ENCODE measurements at places on chromosomes 13 and 19.

- H3K4me3 ChIP-seq = no peak overlapping the region
- no peak for DNase-seq
- H3K4me1 ChIP-seq = no peaks in the 10 kb centered on the region
- H3K27ac ChIP-seq = no peak overlapping the region
Measured at GRCh38 chr19:1361601-1362386, 21.9 kb upstream of the NDUFS7 start.

- no peak overlapping the region for H3K4me3 ChIP-seq
- H3K27ac ChIP-seq = no peak overlapping the region
Measured at GRCh38 chr19:49923055-49924003, 5.7 kb upstream of the ATF5 start.

DNA sequence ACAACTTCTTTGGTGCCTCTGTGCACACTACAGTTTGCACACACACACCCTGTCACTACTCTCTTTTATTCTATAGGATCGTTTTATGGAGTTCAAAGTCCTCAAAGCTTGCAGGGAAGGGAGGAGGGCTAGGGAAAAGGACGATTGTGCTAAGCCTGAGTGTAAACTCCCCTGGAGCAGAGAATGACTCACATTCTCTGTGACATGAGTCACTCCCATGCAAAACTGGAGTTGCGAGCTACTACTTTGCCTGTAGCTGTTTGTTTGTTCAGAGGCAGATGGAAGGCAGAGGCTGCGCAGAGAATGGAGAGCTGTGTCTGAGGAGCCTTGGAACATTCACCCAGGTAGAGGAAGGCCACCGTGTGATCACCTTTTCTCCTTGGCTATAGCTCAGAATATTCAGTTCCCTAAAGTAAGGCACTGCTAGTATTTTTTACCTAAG, 80.5 kb upstream of the MBNL2 start:
- H3K27me3 ChIP-seq = no peaks in the 10 kb centered on the region
- peaks cover 14% of the 10 kb centered on the region for H3K4me1 ChIP-seq
- no peaks in the 10 kb centered on the region for H3K36me3 ChIP-seq
- H3K27ac ChIP-seq = no peak overlapping the region
- no peak overlapping the region for H3K4me3 ChIP-seq
- no peak for DNase-seq

DNA sequence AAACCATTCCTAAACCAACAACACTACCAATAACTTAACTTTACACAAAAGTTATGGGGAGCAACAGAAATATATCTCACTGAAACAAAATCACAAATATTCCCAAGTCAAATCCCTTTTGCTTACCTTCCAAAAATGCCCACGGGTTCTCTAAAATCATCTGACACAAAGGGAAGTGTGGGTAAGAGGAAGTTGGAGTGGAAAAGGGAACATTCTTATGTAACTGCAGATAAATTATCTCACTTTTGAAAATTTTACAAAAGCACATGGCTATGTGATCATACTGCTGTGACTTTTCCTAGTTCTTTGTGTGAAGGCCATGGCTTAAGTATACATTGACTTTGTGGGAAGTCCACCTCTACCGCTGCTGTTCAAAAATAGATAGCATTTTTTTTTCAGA, 350.5 kb downstream of the GPC6 start:
- no peak for DNase-seq
- H3K36me3 ChIP-seq = no peaks in the 10 kb centered on the region
- no peaks in the 10 kb centered on the region for H3K27me3 ChIP-seq

DNA sequence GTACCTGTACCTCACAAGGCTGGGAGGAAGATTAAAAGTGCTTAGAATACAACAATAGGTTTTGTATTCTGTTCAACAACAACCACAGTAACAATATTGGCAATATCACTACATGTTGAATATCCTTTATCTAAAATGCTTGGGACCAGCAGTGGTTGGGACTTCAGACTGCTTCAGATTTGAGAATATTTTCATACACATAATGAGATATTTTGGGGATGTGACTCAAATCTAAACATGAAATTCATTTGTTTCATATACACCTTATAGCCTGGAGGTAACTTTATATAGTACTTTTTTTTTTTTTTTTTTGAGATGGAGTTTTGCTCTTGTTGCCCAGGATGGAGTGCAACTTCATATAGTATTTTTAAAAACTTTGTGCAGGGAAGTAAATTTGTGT, 73.9 kb downstream of the USP12 start:
- no peak for DNase-seq
- H3K4me3 ChIP-seq = no peak overlapping the region
- H3K36me3 ChIP-seq = peaks cover 14% of the 10 kb centered on the region
- no peak overlapping the region for H3K27ac ChIP-seq
- H3K4me1 ChIP-seq = no peaks in the 10 kb centered on the region
- H3K27me3 ChIP-seq = no peaks in the 10 kb centered on the region

DNA sequence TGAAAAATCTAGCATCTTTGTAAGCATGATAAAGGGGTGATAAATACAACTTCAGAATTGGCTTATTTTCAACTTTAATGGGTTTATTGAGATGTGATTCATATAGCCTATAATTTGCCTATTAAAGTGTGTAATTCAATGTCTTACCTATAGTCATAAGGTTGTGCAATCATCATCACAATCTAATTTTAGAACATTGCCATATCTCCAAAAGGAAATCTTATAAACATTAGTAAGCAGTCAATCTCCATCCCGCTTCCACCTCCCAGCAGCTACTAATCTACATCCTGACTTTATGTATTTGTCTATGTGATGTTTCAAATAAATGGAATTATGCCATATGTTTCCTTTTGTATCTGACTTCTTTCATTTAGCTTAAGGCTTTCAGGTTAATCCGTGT, 145.2 kb upstream of the KLHL1 start:
- no peaks in the 10 kb centered on the region for H3K36me3 ChIP-seq
- H3K4me3 ChIP-seq = no peak overlapping the region
- DNase-seq = no peak
- no peaks in the 10 kb centered on the region for H3K27me3 ChIP-seq
- no peak overlapping the region for H3K27ac ChIP-seq
- peaks cover 13% of the 10 kb centered on the region for H3K4me1 ChIP-seq

- no peaks in the 10 kb centered on the region for H3K27me3 ChIP-seq
- H3K27ac ChIP-seq = no peak overlapping the region
- H3K4me1 ChIP-seq = no peaks in the 10 kb centered on the region
- H3K4me3 ChIP-seq = no peak overlapping the region
- no peak for DNase-seq
Measured at GRCh38 chr13:101248739-101249514, 167.4 kb downstream of the NALCN start.

- H3K27ac ChIP-seq = no peak within 1 kb of the TSS
- H3K27me3 ChIP-seq = no peaks in the 10 kb centered on the region
- no peak for DNase-seq
- no peak within 1 kb of the TSS for H3K4me3 ChIP-seq
Measured at GRCh38 chr13:76948149-76948548, at the start of gene ACOD1. Gene ACOD1, plus strand, starts transcription at chr13:76948511. Its CDS starts 48 bp downstream, at chr13:76948559.

DNA sequence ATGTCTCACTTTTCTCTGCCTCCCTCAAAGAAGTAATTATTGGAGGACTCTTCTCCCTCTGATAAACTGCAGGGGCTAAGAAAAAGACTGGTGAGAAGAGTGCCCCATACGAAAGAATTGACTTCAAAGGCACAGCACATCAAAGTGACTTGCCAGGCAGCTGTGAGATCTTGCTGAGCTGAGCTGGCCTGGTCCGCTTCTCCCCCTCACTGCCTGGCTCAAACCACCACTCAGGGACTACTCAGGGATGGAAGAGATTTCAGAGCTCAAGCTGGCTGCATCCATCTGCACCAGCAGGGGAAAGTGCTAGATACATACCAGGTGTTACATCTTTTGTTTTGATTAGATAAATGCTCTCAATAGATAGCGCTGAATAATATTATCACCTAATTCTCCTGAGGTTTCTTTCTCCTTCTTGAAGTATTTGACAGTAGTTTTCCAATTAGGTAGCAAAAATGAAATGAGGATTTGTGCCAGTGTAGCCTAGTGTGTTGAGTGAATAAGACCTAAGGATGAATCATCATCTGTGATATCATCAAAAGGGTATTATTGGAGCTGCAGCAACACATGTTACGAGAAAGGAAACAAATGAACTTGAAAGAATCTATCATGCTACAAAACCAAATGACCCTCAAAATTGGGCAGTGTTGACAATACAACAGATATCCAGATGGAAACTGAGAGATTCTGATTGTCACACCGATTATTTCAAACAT, 379.8 kb downstream of the TBC1D4 start:
- no peaks in the 10 kb centered on the region for H3K27me3 ChIP-seq
- DNase-seq = no peak
- H3K27ac ChIP-seq = no peak overlapping the region
- H3K4me1 ChIP-seq = no peaks in the 10 kb centered on the region

GRCh38 chr19:58252102-58252685, 23.5 kb downstream of the ZNF544 start:
- peaks cover 96% of the 10 kb centered on the region for H3K36me3 ChIP-seq
- no peak for DNase-seq
- H3K27me3 ChIP-seq = no peaks in the 10 kb centered on the region

DNA sequence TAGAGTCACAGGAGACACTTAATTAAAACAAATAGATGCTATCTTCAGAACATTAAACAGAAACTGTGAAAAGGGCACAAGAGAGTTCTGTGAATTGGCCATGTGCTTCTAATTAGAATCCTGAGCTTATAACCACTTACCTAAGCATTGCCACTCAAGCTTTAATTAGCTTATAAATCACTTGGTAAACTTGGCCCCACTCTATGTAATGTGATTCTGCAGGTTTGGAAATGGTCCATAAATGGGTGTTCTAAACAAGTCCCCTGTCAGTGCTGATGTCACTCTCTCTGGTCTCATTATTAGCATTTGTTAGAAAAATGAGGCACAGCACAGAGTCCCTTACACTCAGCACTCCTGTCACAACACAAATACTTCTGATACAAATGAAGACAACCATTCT, 18.0 kb downstream of the ZNF91 start:
- H3K36me3 ChIP-seq = peaks cover 94% of the 10 kb centered on the region
- H3K27me3 ChIP-seq = no peaks in the 10 kb centered on the region
- no peak overlapping the region for H3K4me3 ChIP-seq
- no peak for DNase-seq
- H3K4me1 ChIP-seq = peaks cover 10% of the 10 kb centered on the region
- H3K27ac ChIP-seq = no peak overlapping the region

DNA sequence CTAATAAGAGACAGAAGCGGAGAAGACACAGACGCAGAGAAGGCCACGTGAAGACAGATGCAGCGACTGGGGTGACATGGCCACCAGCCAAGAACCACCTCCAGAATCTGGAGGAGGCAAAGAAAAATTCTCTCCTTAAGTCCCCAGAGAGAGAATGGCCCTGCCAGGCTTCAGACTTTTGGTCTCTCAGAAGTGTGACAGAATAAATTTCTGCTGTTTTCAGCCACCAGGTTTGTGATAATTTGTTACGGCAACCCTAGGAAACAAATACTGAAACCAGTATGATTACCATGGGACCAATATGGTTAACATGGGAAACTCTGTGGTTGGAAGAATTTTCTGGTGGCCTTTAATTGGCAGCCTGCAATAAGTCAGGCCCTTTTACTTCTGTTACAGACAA, 63.9 kb upstream of the DOCK9 start:
- no peaks in the 10 kb centered on the region for H3K27me3 ChIP-seq

DNA sequence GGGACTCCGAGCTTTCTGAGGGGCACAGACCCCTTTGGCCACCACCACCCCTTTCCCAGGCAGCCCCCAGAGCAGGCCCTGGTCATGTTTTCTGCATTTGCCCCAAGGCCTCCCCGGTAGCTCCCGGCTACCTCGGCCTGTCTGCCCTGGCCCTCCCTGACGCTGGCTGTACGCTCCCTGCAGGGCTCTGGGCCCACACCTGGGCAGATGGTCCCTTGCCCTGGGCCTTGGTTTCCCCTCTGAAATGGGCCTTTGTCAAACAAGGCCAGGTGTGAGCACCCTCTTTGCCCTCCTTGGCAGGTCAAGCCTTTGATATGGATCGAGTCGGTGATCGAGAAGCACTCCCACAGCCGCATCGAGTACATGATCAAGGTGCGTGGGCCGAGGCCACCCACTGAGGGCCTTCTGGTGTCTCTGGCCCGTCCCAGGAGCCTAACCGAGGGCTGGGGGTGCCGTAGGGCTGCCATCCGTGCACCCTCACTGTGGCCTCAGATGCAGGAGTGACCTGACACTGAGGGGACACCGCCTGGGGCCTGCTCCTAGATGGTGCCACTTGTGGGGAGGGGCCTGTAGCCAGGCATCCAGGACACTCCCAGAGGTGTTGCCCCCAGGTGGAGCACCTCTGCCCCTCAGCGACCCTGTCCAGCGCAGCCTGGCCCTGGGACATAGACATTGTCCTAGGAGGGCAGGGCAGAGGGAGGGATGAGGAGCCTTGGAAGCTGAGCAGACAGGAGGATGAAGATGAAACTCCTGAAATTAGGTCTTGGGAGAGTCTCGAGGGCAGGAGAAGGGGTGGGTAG, 30.3 kb downstream of the AP1M1 start:
- peaks cover 28% of the 10 kb centered on the region for H3K36me3 ChIP-seq
- no peaks in the 10 kb centered on the region for H3K27me3 ChIP-seq
- H3K4me3 ChIP-seq = no peak overlapping the region
- no peaks in the 10 kb centered on the region for H3K4me1 ChIP-seq
- H3K27ac ChIP-seq = no peak overlapping the region

DNA sequence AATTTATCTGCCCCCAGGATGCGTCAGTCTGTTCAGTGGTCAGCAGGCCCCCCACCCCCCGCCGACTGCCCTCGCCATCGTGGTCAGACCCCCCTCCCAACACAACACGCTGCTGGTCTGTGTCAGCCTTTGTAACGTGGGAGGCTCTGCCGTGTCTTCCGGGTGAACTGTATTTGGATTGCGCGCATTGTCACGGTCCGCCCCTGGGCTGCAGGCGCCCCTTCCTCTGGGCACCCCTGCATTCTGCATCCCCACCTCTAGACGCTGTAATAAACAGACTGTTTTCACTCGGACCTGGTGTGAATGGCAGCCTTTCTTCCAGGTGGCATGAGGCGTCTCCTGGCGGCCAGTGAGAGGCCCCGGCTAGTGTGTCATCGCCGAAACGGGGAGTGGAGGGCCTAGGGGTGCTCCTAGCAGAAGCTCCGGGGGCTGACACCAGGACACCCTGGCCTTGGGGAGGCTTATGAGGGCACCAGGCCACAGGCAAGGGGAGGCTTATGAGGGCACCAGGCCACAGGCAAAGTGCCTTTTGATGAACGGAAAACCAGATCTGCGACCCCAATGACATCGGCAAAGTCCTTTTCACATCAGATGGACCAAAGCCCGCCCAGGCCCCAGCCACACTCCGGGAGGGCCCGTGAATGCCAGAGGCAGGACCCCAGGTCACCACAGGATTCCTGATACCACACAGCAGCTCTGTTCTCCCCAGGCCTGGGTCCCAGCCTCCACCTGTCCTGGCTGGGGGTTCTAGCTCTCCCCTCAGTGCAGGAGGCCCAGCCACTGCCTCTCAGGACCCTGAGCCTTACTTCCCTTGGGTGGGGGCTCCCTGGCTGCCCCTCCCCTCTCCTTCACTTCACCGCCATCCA, 3.6 kb downstream of the PLEKHJ1 start:
- H3K27me3 ChIP-seq = no peaks in the 10 kb centered on the region
- no peak overlapping the region for H3K27ac ChIP-seq
- no peak for DNase-seq
- H3K4me1 ChIP-seq = no peaks in the 10 kb centered on the region
- peaks cover 47% of the 10 kb centered on the region for H3K36me3 ChIP-seq
